LHCN-M2 (cell line): ENCODE measurements at places on chromosomes 5 and 9.

DNA sequence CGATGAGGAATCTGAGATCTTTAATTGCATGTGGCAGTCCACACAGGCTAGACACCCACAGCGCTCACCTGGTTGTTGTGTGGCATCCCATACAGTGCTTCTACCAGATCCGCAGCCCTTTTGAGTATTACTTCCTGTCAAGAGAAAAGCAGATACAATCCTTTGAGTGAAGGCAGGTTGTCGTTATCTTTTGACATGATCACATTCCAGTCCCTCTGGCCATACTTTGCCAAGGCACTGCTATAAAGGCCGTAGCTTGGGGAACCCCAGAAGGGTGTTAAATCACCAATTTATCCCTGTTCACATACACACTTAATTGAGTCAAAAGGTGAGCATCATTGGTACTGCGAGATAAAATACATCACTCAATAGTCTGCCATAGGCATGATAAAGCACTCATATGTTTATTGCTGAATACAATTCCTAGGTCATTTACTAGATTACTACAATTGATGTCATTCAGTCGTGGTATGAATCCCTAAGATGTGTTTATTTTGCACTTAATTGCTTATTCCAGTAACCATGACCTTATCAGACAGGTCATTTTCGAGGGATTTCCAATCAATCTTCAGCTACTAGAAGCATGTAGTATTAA is 385.6 kb downstream of the EBF1 start:
- no peak for DNase-seq

DNA sequence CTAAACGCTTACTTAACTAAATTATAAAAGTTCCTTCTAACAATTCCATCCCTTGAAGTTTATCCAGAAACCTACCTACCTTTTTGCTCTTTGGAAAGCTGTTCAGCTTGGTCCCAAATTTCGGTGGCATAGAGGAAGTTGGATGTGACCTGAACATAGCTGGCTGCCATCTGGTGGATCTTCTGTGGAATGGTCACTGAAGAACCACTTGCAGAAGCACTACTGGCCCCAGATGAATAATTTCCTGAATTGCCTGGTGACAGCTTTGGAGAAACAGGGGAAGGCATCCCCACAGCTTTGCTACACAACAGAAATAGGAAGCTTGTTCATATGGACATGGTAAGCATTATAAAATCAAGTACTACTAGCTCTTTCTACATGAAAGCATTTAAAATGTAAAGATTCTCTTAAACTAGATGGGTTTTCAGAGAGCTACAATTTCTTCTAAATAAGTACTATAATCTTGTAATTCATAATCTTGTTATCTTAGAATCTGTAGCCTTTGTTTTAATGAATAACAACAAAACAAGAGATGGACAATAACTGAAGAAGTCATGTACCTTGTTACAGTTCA is 9.9 kb downstream of the LEAP2 start:
- DNase-seq, result peak; percentile 60

GRCh38 chr5:141512911-141513626 is 24.2 kb downstream of the PCDHGC5 start:
- no peak for DNase-seq

DNA sequence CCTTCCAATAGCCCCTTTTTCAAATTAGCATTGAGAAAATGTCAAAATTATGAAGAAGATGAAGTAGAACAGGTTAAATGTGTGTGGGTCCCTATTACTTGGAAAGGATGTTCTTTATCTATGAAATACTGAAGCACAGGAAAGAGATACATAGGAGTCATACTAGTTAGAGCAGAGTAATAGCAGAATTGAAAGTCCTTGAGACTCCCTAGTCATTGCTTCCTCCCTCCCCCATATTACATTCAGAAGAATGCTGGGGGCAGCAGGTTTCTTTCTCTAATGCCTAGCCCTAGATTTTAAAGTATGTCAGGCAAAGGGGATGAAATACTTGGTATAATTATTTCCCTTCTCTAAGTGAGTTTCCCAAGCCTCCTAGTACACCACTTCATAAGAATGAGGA is 4.4 kb downstream of the ZCCHC9 start:
- DNase-seq, result no peak

DNA sequence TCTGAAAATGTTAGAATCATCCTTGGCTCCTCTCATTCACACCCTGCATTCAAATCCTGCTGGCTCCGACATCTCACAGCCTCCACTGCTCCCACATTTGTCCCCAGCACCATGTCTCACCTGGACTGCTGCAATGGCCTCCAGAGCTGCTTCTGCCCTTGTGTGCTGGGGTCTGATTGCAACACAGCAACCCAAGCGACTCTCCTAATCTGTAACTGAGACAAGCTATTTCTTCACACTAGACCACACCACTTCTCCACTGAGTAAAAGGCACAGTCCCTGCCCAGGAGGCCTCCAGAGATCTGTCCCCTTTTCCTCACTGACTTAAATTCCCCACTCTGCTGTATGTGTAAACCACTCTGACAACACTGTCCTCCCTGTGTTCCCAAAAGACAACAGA is 151.1 kb upstream of the TAS2R1 start:
- no peak for DNase-seq

DNA sequence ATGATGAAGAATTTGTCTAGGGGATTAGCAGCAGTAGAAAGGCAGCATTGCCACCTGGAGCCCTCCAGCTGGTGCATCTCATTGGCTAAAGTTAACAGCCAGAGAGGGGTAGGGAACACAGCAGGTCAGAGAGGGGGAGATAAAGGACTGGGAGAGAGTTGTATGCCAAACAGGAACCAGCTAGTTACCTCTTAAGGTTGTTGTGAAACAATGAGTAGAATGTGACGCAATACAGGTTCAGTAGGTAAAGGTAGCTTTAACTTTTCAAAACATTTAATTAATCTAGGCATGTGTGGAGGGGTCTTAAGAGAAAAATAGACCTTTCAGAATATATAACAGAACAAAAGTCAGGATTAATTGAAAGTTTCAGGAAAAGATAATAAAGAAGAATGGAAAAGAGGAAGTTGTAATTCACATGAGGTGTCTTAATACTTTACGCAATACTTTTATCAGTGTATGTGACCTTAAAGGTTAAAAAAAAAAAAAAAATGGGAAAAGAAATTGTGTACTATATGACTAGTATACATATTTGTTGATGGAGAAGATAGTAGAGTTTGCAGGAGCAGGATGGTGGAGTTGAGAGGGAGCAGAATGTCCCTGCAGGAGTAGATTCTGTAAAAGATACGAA is 14.3 kb downstream of the FBXO38 start:
- DNase-seq, result no peak
